SHP77 treated with DMSO at 0.1 percent for 48 hours (cell line): ENCODE measurements at places on chromosomes 13 and 19.

DNA sequence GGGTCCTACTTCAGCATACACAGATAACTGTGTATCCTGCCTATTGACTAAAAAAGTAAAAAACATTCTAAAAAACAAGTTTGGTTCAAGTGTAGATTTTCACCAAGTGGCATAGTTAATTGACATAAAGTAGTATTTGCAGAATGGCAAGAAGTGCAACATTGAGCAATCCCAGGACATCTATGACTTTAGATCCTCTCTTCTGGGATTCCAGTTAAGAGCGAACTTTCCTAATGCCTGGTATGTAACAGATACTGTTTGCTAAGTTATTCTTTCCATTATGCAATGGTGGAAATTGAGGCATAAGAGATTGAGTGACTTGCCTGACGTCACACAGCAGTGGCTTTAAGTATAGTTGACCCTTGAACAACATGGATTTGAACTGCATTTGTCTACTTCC lies 96.1 kb downstream of the ZMYM2 start:
- no peak for DNase-seq

- DNase-seq, result no peak
Measured at GRCh38 chr19:5445561-5446055, 9.6 kb upstream of the ZNRF4 start.

GRCh38 chr13:46206143-46206542 lies 5.6 kb upstream of the LRRC63 start:
- DNase-seq, result no peak

- DNase-seq, result no peak
Measured at GRCh38 chr13:42266473-42266872, 5.5 kb upstream of the AKAP11 start.
